DMS 273 treated with DMSO at 0.1 percent for 48 hours (cell line): ENCODE measurements at places on chromosomes 4 and X.
A peak's percentile ranks its signal among the peaks of the same experiment; 100 is the strongest.

DNA sequence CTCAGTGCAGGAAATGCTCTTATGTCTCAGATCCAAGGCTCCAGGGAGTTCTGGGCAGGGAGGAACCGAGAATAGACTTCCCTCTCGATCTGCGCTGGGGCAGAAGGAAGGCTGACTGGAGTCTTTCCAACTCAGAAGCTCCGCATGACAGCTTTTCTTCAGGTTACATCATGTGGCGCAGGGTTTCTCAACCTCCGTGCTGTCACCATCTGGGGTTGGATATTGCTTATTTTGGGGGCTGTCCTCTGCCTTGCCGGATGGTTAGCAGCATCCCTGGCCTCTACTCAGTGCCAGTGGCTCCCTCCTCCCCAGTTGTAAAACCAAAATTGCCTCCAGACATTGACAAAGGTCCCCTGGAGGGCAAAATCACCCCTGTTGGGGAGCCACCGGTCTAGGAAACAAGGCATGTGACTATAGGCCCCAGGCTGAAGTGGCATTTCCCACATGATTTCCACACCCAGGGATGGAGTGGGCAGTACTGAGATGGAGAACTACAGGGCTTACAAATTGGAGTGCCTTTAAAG is 21.4 kb downstream of the REELD1 start:
- no peak for DNase-seq

DNA sequence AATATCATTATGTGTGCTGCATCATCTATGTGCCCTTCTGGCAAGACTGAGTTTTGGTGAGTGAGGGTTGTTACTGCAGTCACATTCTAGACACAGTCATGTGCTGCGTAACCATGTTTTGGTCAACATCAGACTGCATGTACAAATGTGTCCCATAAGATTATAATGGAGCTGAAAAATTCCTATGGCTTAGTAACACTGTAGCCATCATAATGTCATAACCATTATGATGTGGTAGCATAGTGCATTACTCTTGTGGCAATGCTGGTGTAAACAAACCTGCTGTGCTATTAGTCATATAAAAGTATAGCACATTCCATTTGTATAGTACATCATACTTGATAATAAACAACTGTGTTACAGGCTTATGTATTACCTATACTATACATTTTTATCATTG is 198.1 kb upstream of the NUDT6 start:
- no peak for DNase-seq

- no peak for DNase-seq
Observed at GRCh38 chr4:108139089-108139488, 29.6 kb downstream of the LEF1 start.

DNA sequence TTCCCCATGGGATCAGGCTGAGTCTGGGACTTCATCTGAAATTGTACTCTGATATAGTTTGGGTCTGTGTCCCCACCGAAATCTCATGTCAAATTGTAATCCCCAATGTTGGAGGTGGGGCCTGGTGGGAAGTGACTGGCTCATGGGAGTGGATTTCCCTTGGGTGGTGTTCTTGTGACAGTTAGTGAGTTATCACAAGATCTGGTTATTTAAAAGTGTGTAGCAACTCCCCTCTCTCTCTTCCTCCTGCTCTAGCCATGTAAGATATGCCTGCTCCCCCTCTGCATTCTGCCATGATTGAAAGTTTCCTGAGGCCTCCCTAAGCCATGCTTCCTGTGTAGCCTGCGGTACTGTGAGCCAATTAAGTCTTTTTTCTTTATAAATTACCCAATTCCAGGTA is 61.0 kb downstream of the RASGEF1B start:
- no peak for DNase-seq

- DNase-seq: no peak
Observed at GRCh38 chrX:40189637-40190036, 91.9 kb upstream of the BCOR start.

DNA sequence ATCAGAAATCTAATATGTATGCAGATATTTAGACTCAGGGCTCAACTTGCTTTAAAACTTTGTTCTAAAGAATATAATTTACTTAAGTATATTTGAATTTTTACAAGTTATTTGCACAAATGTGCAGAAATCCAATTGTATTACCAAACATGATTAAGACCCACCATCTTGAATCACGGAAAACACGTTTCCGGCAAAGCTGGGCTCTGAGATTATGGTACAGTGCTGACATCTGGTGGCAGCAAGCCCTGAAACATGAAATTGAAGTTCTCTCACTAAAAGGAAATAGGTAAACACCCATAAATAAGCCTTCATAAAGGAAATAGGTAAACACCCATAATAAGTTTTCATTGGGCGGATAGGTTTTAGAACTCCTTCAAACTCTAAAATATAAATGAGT is 98.3 kb upstream of the MAOA start:
- DNase-seq: no peak

- no peak for DNase-seq
Observed at GRCh38 chr4:90769251-90769650, 642.1 kb downstream of the CCSER1 start.

GRCh38 chrX:115589419-115589818 is 28.4 kb downstream of the PLS3 start:
- no peak for DNase-seq

GRCh38 chr4:8470451-8471024 is 30.0 kb downstream of the TRMT44 start:
- no peak for DNase-seq

DNA sequence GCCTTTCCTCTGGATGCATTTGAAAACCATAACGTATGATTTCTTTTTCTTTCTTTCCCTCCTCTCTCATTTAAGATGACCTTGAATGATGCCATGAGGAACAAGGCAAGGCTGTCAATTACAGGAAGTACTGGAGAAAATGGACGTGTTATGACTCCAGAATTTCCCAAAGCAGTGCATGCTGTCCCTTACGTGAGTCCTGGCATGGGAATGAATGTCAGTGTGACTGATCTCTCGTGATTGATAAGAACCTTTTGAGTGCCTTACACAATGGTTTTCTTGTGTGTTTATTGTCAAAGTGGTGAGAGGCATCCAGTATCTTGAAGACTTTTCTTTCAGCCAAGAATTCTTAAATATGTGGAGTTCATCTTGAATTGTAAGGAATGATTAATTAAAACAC is 142.8 kb downstream of the GRIA2 start:
- DNase-seq: no peak

DNA sequence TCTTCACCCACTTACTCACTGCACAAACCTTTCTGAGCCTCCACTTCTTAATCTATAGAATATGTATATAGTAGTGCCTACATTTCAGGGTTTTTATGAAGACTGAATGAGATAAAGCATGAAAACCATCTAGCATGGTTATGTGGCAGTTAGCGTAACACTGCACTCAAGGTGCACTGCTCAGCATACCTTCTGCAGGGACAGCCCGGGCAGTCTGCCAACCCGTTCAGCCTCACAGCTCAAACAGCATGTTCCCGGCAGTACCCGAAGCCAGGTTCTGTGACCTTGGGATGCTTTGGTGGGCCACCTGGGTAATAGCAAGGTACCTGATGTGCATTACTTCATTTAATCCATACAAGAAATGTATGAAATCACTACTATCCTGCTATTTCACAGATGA is 81.4 kb downstream of the DOCK11 start:
- DNase-seq: no peak

- DNase-seq: no peak
Observed at GRCh38 chrX:23403849-23404248, 69.2 kb downstream of the PTCHD1 start.

GRCh38 chr4:94849901-94850300 is 92.1 kb downstream of the BMPR1B start:
- DNase-seq: no peak

GRCh38 chr4:113943863-113944262 is 35.6 kb downstream of the ARSJ start:
- DNase-seq: no peak

DNA sequence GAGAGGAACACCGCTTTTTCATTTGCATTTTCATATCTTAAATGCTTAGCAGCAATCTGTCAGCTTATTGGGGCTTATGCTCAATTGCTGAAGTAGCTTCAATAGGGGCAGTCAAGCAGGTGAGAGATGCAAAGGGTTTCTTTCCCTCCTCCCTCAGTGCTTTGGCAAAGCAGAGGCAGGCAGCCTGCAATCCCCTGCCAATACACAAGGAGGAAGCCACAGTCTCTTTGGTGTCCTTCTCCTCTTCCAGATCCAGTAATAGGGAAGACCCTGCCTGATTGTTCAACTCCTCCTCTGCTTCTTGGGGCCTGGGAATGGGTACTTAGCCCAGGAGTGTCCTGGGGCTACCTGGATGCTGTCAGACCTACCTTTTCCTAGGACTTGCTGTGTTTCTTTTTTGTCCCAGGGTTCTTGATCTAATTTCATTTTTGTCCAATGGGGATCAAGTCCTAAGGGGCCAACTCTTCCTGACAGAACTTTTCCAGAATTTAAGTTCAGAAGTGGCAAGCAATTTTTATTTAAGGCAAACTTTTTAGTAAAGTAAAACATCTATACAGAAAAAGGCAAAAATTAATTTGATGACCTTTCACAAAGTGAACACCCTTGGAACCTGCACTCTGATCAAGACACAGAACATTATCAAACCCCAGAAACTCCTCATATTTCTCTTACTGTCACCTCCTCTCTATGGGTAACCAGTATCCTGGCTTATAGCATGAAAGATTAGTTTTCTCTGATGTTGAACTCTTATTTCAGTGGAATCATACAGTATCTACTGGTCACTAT is 260.3 kb downstream of the PPP3CA start:
- DNase-seq: no peak

- DNase-seq: peak; percentile 15
Observed at GRCh38 chrX:42948723-42949657, 171.0 kb upstream of the PPP1R2C start.

DNA sequence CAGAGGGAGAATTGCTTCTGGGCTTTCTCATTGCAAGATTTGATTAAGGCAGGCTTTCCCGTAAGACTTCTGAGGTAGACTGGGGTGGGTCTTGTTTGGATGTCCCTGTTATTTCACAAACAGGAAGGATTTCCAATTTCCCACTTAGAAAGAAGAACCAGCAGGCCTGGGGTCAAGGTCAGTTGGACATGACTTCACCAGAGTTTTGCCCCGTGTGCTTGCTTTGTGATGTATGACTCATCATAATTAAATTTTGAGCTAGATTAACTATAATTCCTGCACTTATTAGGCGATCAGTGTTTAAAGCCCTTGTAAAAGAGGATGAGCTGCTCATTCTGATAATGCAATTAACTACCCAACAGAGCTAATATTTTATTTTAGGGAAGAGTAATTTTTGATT is 32.8 kb upstream of the ARHGAP36 start:
- no peak for DNase-seq

GRCh38 chr4:149676076-149676475 is 139.6 kb downstream of the IQCM start:
- no peak for DNase-seq

DNA sequence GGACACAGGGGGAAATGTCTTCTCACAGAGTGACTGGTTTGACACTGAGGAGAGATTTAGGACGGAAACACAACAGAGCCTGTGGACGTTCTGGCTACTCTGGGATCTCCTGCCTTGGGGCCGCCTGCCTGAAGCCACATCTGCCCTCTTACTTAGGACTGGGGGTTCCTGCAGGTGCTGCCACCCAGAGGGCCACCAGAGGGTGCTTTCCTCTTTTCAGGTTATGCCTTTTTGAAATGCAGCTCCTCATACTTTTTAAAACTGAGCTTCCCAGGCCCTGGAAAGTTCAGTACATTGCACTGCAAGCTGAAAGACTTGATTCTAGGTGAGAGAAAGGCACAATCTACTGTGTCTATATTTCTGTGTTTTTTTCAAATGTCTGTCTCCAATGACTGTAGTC is 92.2 kb upstream of the PGRMC2 start:
- DNase-seq: peak; percentile 17

DNA sequence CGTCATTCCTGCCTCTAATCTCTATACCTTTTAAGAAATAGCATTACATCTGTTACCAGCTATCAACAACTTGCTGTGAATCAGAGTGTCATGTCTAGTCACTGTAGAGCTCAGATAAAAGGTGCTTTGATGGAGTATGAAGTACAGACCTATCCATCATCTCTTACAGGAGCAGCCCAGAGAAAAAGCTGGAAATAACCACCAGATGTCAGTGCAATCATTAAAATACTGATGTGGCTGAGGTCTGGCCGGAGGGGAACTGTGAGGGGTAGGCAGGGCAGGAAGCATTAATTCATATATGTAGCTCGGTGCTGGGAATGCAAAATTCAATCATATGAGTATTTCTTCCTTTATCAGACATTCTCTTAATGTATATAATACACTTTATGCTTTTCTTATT is 100.6 kb downstream of the AKAP4 start:
- DNase-seq: no peak

- DNase-seq: no peak
Observed at GRCh38 chr4:15434091-15434490, 6.3 kb downstream of the C1QTNF7 start.

GRCh38 chr4:15653864-15654592 is 1.1 kb downstream of the FBXL5 start:
- DNase-seq: no peak

- no peak for DNase-seq
Observed at GRCh38 chr4:139229534-139230039, 50.4 kb downstream of the MGARP start.

DNA sequence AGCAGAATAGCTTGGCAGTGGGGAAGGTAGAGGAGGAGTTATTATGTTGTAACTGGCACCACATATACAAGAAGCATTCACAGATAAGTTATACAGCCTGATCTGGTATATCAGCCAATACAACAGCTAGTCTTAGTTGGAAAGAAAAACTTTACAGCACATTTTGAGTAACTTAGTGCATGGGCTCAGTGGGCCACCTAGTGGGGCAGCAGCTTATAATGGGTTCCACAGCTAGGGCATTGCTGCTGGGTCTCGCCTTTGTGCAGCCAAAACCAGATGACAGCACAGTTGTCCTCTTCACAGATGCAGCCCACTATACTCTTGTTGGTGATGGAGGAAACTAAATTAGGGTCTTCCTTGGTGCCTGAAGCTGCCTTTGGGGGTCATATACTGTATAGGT is 448.1 kb upstream of the RASGEF1B start:
- no peak for DNase-seq

DNA sequence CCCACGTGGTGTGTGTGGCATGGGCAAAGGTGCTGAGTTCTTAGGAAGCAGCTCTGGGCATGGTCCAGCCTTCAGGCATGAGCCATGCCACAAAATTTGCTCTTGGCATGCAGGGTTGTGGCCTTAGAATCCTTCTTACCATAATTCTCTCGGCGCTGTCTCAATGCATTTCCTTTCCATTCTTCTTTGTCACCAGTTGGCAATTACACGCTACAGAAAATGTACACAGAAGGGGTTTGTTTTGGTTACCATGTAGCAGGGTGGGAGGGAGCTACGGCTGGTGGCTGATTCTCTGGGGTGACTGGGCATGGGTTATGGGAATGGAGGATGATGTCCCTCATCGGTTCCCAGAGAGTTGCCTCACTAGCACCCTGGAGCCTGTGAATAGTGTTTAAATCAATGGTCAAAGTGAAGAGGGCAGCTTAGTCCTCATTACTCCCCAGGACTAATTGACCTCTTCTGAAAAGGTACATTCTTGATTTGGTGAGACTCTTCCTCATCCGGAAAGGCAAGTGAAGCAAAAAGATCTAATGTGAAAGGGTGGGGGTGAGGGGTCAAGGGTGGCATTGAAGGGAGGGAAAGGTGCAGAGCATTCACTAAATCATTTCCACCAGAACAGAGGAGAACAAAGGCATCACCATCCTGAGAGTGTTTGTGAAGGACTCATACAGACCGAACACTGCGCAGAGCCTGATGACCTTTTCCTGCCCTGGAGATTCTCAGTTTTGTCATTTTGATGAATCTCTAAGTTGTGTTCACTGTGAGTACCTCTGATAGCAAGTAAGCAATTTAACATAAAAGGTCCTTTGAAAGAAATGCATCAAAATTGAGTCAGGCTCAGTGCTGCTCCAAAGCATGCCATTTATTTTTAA is 199.8 kb upstream of the SFRP2 start:
- no peak for DNase-seq

GRCh38 chr4:127469542-127469941 is 163.2 kb upstream of the INTU start:
- DNase-seq: no peak
